ENCODE measurements at places on chromosomes 16 and 17.

- DNase-seq = no peak
Observed at GRCh38 chr16:71218306-71218963, 12.1 kb downstream of the HYDIN start.

GRCh38 chr16:70644763-70645597, 1.4 kb upstream of the IL34 start:
- no peak for DNase-seq

DNA sequence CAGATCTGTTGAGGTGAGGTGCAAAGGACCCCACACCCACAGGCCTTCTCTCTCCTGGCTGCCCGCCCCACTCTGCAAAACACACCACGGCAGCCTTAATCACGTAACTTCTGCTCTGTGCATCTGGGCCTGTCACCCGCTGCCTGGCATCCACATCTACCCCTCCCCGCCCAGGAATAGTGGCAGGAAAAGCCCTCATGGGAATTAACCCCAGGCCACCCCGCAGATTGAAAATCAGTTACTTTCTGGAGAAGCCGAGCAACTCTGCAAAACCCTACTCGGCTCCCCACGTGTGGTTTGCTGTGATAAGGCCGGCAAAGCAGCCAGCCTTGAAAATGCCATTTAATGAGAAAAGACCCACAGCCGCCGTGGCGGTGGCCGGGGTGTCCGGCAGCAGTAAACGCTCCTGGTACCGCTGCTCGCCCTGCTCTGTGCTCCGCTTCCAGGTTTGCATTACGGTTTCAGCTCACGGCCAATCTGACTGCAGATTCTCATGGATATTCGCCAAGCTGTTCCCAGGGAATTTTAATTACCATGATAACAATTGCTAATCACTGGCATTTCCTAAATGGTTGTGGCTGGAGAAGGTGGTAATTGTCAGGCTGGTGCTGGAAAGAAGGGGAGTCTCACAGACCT, 78.0 kb upstream of the DOC2B start:
- no peak for DNase-seq

DNA sequence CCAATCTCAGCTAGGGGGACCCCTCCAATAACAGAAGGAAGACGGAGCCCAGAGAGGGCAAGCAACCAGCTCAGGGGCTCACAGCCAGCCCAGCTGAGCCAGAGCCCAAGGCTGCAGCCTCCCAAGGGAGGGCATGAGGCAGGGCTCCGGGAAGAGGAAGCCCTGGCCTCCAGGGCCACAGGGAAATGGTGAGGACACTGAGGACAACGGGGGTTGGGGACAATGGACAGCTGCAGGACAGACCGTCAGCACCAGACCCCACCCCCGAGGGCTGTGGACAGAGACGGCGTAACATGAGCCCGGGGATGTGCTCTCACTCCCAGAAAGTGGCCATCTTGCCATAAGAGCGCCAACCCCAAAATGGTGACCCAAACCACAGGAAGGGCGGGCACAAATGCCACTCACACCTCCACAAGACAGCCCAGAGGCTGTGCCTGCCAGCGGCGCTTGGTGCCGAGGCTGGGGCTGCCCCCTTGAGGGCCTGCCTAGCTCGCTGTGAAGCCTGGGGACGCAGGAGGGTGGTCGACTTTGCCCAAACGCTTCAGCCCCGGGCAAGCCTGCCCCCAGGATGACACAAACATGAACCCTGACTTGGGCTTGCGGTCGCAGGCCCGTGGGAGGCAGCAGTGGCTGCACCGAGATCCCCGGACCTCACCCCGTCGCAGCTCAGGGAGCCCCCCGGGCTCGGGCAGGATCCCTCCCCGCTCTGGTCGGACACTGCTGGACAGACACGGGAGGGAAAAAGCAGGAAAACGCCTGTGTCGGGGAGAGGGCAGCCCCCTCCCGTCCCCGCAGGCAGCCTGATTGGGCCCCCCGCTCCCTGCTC, 10.5 kb downstream of the PIMREG start:
- DNase-seq = no peak

DNA sequence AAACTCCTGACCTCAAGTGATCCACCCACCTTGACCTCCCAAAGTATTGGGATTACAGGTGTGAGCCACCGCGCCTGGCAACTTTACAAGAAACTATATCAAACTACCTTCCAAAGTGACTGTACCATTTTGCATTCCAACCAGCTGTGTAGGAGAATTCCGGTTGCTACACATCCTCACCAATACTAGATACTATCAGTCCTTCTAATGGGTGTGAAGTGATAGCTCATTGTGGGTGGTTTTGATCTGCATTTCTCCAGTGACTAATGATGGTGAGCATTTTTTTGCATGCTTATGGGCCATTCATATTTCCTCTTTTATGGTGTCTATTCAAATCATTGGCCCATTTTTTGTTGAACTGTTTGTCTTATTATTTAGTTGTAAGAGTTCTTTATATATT, 37.7 kb downstream of the SCNN1B start:
- no peak for DNase-seq

- DNase-seq = no peak
Observed at GRCh38 chr16:61957075-61957855, 79.0 kb downstream of the CDH8 start.

All from stimulated activated CD4-positive, alpha-beta T cell treated with anti-CD3 and anti-CD28 coated beads, TNF-alpha, amount 100 ng/mL, for 48 hours (primary cell).